Ovary (tissue), 10 donors: ENCODE measurements at places on chromosomes 7 and 10. TPM values are rescaled to one million over a fixed set of nuclear protein-coding genes. Genes with fewer than 3 reads are reported as not detected.
A peak's percentile ranks its signal among the peaks of the same experiment; 100 is the strongest.

- DNase-seq, result no peak
These were observed 14.5 kb downstream of the VWDE start for GRCh38 chr7:12389089-12389700.

VWA2 gene
- total RNA-seq, result not detected

DNA sequence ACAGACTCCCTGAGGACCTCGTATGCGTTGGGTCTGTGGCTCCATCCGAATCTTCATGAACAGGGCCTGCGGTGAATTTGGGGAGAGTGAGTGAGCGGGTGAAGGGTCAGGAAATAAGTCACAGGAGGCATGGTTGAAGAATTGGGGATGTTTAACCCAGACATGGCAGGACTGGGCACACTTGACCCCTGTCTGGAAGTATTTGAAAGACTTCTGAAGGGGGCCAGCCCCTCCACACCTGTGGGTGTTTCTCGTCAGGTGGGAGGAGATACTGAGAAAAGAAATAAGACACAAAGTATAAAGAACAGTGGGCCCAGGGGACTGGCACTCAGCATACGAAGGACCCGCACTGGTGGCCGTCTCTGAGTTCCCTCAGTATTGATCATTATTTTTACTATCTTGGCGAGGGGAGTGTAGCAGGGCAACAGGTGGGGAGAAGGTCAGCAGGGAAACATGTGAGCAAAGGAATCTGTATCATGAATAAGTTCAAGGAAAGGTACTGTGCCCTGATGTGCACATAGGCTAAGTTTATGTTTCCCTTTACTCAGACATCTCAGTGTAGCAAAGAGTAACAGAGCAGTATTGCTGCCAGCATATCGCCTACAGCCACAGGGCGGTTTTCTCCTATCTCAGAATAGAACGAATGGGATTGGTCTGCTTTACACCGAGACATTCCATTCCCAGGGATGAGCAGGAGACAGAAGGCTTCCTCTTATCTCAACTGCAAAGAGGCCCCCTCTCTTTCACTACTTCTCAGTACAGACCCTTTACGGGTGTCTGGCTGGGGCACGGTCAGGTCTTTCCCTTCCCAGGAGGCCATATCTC lies 38.2 kb upstream of the PFKFB3 start:
- no peak for DNase-seq

DNA sequence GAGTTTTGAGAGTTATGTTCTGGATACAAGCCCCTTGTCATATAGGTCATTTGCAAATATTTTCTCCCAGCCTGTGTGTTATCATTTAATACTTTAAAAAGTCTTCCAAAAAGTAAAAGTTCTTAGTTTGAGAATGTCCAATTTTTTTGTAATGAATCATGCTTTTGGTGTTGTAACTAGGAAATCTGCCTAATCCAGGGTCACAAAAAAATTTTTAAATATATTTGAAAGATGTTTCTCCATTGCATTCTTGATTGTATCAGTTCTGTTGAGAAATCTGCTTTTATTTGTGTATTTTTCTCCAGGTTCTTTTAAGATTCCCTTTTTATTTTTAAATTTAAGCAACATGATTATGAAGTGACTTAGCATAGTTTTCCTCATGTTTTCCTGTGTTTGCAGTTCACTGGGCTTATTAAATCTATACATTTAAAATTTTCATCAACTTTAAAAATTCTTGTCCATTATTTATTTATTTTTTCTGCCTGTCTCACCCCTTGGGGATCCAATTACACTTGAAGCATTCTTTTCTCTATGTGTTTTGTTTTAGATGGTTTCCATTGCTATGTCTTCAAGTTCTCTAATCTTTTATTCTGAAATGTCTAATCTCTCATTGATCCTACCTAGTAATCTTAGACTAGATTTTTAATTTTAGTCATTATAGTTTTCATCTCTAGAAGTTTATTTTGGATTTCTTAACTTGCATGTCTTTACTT lies 47.0 kb downstream of the CCDC71L start:
- DNase-seq, result no peak

DNA sequence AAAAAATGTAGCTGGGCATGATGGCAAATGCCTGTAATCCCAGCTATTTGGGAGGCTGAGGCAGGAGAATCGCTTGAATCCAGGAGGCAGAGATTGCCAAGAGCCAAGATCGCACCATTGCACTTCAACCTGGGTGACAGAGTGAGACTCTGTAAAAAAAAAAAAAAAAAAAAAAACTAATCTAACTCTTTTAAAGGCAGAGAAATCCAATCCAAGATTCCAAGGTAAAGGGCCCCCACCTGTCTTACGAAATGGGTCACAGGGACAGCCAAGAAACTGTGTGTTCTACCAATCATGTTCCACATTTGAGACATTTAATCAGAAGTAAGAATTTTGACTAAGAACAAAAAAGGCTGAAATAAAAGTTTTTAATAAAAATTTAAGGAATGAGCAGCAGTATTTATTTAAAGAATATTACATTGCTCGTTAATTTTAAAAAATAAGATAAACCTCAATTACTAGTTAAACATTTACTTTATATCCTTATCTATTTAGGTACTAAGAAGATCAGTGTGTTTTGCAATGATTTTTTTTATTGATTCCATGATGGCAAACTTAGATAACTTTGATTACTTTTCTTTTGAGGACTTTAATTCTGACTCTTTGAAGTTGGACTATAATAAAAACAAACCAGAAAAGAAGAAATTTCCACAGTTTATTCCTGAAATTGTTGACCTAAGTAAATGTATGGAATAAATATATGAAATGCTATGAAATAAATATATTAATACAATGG lies 6.7 kb upstream of the OAT start:
- DNase-seq, result no peak

SPDYE1 gene
- not detected for total RNA-seq

DNA sequence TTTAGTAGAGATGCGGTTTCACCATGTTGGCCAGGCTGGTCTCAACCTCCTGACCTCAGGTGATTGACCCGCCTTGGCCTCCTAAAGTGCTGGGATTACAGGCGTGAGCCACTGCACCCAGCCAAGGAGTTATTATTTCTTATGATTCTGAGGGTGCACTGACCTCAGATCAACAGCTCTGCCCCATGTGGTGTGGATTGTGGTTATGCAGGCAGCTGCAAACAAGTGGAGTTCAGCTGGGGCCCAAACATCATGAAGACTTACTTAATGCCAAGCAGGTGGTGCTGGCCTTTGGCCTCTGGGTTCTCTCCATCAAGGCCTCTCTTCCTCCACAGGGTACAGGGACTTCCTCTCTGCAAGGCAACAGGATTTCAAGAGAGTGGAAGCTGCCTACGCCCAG lies 45.1 kb upstream of the OPTN start:
- DNase-seq, result no peak

PNLIPRP1 gene
- total RNA-seq, result 2.8 TPM

DNA sequence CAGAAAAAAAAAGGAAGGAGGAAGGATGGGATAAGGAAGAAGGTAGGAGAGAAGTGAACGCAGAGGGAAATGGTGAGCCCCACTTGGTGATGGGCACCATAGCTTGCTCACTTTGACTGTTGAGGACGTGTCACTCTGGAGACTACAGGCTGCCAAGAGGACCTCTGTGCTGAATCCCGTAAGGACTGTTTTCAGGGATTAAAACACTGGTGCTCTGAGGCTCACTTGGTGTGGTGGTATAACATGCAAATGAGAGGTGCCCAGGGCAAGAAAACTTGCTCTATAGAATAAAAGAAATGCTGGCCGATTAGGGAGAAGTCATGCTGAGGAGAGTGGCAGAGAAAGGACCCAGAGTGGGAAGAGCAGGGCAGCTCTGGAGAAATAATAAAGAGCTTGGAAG lies 5.3 kb upstream of the IL2RA start:
- DNase-seq, result no peak

MTPN gene
- total RNA-seq, result 77.4 TPM

DNA sequence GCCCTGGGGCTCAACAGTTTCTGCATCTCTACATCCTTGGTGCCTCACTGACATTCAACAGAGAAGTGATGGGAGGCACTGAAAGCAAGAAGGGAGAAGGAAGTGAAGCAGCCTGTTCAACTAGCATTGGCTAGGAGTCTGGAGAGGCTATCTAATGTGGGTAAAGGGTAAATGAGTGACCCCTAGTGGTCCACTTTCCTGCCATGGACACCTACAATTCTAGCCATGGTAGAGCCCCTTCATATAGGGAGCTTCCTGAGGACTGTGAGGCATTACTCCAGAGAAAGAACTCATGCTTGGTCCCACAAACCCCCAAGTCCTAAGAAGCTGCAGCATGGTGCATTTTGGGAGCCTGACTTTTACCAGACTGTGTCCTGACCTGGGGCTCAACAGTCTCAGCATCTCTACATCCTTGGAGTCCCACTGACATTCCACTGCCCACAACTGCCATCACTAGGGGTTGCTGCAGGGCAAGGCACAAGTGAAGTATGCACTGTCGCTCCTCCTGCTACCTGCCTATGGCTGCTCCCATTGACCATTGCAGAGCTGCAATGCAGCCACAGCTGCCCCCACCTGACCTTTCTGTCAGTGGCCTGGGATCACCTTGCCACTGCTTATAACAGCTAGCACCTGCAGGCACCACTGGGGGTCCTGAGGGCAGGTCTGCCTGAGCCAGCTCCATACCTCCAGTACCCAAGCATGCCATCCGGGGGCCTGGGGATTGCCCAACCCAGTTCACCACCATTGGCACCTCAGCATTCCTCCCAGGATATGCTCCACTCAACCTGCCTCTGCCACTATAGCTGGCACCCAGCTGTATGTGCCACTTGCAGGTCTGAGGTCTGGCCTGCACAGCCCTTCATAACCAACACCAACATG lies 44.1 kb upstream of the CDK6 start:
- DNase-seq, result no peak

DNA sequence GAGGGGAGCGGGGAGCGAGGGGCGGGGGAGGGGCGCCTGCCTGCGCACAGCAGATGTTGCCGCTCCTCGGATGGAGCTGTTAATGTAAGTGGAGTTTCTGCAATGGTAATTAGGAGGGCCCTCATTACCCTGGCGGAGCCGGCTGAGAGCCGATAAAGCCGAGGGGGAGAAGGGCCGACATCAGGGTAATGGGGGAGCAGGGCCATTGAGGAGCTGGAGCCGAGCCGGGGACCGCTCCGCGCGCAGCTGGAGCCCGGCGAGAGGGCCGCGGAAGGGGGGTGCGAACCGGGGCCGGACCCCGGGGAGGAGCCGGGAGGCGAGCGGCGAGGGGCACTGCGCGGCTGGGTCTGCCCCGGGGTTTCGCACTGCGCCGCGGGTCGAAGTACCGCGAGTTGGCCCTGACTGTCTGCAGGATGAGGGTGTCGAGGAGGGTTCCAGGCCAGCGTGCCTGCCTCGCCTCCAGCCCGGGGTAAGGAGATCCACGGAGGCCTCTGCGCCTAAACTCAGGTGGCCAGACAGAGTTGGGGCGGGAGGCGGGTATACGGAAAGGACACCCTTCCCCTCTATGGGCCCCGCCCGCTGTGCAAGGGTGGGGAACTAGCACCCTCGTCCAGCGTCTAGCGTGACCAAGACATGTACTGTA lies 55.0 kb upstream of the LBX1 start:
- no peak for DNase-seq

DNA sequence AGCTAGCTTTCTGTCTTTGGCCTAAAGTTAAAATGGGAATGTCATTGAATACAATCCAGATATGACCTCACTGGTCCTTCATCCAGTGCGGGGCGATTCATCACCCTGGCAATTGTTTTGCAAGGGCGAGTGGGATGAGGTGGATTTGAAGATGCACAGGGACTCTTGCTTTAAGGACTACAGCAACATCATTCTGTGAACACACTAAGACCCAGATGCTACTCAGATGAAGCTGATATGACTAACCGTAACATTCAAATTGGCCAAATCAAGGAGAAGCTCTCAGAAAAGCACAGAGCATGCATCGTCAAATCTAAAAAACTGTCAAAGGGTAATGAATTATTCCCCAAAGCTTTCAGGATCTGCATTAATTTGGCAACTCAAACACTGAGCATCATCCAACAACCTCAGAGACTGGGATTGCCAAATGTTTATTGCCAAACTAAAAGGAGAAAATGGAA lies 12.8 kb downstream of the CPA1 start:
- DNase-seq, result peak; percentile 57

DNA sequence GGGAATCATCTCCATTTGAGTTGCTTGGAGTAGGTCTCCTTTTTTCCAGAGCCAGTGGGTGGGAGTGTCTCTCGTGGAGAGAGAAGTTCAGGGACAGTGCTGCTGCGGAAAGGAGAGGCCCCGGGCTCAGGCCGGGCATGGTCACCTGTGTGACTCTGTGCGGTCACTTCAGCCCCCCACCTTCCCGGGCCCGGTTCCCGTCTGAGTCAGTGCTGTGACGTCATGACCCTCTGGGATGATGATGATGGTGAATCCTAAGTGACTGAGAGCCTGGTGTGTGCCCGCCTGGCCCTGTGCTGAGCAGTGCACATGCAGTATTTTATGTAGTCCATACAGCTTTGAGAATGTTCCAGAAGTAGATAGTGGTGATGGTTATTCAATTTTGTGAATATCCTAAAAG lies 32.6 kb upstream of the AP5Z1 start:
- DNase-seq, result no peak

- DNase-seq, result no peak
These were observed 71.7 kb upstream of the DOCK1 start for GRCh38 chr10:126833542-126833941.

PTF1A gene
- not detected for total RNA-seq

GRCh38 chr7:151299530-151299929 lies 42.1 kb upstream of the NUB1 start:
- DNase-seq, result no peak

DNA sequence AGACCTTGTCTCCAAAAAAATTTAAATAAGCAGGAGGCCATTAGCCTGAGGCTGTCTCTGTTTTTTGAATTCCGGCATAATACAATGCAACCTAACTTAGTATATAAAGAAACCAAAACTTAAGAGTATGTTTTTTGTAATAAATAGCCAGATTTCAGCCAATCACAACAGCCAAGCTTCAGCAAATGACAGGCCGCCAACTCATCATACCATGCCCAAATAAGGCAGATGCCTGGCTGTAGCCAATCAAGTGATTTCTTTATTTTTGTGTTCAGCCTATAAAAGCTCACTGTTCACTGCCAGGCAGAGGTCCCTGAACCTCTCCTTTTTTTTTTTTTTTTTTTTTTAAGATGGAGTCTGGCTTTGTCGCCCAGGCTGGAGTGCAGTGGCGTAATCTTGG lies 12.7 kb upstream of the PURB start:
- no peak for DNase-seq

DYNC1I1 gene
- total RNA-seq, result 4.8 TPM

DNA sequence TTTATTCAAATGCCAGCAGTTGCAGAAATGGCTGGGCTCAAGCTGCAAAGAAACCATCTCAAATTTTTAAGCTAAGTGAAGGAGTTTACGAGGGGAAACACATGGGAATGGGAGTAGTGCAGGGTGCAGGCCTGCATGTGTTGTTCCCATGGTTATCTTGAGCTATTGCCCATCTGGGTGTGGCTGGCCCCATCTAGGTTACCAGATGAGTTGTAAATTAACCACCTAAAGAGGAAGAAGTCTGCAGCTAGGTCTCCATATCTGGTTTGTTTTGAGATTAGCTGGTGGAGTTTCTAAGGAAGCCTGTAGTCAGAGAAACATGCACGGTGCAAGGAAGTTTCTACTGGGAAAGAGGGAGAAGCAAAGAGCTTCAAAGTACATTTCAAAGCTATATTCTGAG lies 23.3 kb upstream of the STEAP2 start:
- DNase-seq, result no peak

DNA sequence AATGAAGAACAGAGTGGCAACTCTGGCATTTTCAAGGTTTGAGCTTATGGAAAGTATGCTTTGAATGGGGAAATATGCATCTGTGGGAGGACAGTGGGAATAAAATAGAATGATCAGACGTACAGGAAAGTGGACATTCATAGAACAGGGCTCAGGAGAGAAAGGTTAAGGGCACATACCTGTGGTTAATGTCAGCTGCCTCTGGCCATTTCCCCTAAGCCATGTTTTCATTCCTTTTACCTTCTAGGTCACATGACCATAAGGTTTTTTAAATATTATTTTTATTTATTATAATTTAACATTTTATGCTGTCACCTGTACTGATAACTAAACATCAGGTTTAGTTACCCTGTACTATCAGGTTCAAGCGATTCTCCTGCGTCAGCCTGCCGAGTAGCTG lies 52.8 kb downstream of the LRRC4 start:
- no peak for DNase-seq
